ENCODE measurements at places on chromosomes 16 and 17. TPM values are rescaled to one million over a fixed set of nuclear protein-coding genes. Genes with fewer than 3 reads are reported as not detected.

The RHBDF1 gene
- polyA plus RNA-seq: 46.5 TPM

- no peak for DNase-seq
Observed at GRCh38 chr17:7959503-7960253, 27.7 kb downstream of the CNTROB start.

GRCh38 chr16:728131-728889 lies 1.4 kb downstream of the HAGHL start:
- DNase-seq: no peak

The MYOCD gene
- 0.72 TPM for polyA plus RNA-seq

Measured in muscle of back (tissue), 13 donors.